ENCODE measurements at places on chromosomes 6 and 20.
A peak's percentile ranks its signal among the peaks of the same experiment; 100 is the strongest.

DNA sequence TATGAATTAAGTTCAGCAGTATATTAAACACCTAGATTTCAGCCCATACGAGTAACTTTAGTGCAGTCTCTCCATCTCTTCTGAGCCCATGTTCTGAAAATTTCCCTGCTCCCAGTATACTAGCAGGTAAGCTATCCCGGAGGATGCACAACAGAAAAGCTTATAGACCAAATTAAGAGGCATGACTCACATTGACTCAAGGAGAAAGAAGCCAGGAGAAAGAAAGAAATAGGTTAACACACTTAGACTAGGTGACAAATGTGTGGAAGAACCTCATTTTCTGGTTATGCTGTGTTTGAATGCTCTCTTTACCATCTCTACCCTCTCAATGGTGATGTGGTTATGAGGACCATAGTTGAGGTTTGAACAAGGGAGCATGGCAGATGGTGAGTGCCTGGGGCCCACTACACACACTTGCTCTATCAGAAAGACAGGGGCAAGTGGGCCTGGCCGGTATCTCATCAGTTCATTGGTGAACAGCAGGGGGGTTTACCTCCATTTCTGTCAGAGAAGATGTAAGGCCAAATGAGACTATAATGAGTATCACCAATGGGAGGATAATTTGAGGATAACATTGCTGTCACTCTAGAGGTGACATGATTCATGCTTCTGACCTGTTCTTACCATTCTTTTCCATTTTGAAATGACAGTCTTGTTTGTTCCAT, 902.3 kb upstream of the FLRT3 start:
- peaks cover 17% of the 10 kb centered on the region for H3K4me1 ChIP-seq
- H3K27me3 ChIP-seq, result no peaks in the 10 kb centered on the region
- no peak overlapping the region for H3K4me3 ChIP-seq
- DNase-seq, result no peak
- H3K27ac ChIP-seq, result no peak overlapping the region
- no peaks in the 10 kb centered on the region for H3K36me3 ChIP-seq

GRCh38 chr20:38159566-38159956, 5.5 kb downstream of the TGM2 start:
- H3K27me3 ChIP-seq, result peaks cover 9% of the 10 kb centered on the region
- H3K36me3 ChIP-seq, result no peaks in the 10 kb centered on the region
- no peak overlapping the region for H3K27ac ChIP-seq
- no peak overlapping the region for H3K4me3 ChIP-seq
- no peak for DNase-seq

- H3K27me3 ChIP-seq, result peaks cover 4% of the 10 kb centered on the region
- H3K4me1 ChIP-seq, result no peaks in the 10 kb centered on the region
- H3K36me3 ChIP-seq, result no peaks in the 10 kb centered on the region
- no peak overlapping the region for H3K4me3 ChIP-seq
Observed at GRCh38 chr6:9704989-9705388, 709.9 kb downstream of the TFAP2A start.

- DNase-seq, result peak; percentile 18
- peaks cover 5% of the 10 kb centered on the region for H3K36me3 ChIP-seq
- no peaks in the 10 kb centered on the region for H3K27me3 ChIP-seq
- peaks cover 60% of the 10 kb centered on the region for H3K4me1 ChIP-seq
Observed at GRCh38 chr6:43096451-43097097, 20.5 kb downstream of the PTK7 start.
